ENCODE measurements at places on chromosomes 3 and 15.

DNA sequence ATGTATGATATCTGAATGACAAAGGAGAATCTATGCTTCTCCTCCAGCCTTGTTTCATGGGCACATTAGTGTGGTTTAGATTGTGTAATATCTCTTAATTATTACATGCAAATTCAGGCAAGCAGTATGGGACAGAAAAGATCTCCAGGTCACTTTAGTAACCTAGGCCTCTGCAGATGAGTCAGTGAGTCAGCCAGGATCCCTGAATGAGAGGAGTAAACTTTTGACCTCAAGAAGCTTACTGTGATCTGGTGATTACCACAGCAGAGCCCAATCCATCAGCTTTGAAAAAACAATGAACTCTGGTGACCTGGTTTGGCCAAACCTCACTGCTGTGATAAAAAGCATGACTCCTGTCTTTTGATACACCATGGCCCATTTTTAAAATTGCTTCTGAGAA lies 107.8 kb downstream of the LRRN1 start:
- DNase-seq = no peak

- DNase-seq = no peak
Observed at GRCh38 chr3:55483196-55484095, 3.7 kb downstream of the WNT5A start.

GRCh38 chr3:129367821-129368220 lies 60.6 kb downstream of the EFCAB12 start:
- no peak for DNase-seq

GRCh38 chr3:198062068-198062465 lies 102.0 kb downstream of the LMLN start:
- DNase-seq = no peak

- DNase-seq = no peak
Observed at GRCh38 chr3:116524453-116525210, 79.3 kb upstream of the LSAMP start.

DNA sequence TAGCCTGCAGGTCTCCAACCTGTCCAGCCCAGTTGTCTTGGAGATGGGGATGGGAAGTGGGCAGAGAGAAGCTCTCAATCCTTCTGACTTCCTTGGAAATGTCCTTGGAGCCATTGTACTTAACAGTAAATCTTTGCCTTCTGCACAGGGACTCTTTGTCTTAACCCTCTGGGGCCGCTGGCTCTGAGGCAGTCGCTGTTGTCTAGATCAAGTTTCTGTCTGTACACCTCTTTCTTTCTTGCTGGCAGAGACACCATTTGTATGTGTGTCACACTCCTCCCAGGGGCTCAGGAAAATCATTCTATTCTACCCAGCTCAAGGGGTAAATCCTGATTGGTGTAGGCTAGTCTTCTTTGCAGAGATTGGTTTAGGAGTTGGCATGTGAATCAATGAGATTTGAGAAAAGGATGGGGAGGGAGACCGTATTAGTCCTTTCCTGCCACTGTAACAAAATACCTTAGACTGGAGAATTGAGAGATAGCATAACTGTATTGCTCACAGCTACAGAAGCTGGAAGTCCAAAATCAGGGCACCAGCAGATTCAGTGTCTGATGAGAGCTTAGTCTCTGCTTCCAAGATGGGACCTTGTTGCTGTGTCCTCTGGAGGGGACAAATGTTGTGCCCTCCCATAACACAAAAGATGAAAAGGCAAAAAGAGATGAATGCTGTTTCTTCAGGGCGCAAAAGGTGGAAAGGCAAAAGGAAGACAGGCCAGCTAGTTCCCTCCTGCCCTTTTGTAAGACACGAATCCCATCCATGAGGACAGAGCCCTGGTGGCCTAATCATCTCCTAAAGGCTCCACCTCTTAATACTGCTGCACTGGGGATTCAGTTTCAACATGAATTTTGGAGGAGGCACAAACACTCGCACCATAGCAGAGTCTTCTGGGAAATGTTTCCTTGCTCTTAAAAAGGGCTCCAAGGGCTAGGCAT lies 66.3 kb downstream of the PPCDC start:
- DNase-seq = no peak

GRCh38 chr3:130823996-130824395 lies 69.9 kb upstream of the ATP2C1 start:
- DNase-seq = no peak

GRCh38 chr15:50247819-50248655 lies 17.5 kb downstream of the HDC start:
- no peak for DNase-seq

- DNase-seq = no peak
Observed at GRCh38 chr3:76841747-76842146, 198.2 kb upstream of the ROBO2 start.

GRCh38 chr15:75641603-75642002 lies 1.6 kb upstream of the IMP3 start:
- no peak for DNase-seq

DNA sequence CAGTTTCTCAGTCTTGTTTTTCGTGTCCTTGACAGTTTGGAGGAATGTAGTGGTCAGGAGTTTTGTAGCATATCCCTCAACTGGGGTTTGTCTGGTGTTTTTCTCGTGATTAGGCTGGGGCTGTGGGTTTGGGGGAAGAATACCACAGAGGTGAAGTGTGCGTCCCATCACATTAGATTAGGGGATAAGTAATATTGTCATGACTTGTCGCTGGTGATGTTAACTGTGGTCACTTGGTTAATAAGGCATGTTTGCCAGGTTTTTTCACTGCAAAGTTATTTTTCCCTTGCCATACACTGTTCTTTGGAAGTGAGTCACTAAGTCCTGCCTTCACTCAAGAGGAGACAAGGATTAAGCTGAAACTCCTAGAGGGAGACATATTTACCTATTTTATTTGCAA lies 39.1 kb downstream of the PAK2 start:
- no peak for DNase-seq

DNA sequence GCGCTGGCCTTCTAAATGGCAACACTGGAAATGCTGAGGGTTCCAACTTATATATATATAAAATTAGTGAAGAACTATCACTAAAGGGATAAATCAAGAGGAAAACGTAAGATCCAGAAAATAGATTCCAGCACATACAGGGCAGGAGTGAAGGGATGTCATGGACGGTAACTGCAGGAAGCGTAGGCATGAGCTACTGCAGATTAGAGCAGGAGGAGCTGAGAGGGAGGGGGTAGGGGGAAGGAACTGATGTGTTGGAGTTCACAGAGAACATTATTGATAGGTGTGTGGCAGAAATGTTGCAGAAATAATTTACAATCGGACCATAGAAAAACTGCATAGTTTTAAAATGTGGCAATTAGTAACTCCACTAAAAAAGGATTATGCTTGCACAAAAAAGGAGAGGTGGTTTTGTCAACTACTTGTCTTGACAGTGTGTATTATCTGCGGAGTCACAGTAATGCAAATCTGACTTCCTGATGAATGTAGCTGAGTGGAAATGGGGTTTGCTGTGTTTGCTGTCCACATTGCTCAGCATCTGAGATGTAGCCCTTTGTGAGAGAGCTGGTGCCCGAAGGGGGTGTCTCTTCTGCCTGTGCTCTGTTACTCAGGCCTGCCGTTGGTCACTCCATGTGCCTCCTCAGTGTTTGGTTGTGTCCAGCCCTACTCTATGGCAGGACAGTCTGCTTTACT lies 61.2 kb downstream of the PAK2 start:
- no peak for DNase-seq

GRCh38 chr15:70262171-70262570 lies 164.5 kb upstream of the TLE3 start:
- peak; percentile 44 for DNase-seq

GRCh38 chr3:19920401-19921080 lies 13.5 kb downstream of the EFHB start:
- DNase-seq = no peak

DNA sequence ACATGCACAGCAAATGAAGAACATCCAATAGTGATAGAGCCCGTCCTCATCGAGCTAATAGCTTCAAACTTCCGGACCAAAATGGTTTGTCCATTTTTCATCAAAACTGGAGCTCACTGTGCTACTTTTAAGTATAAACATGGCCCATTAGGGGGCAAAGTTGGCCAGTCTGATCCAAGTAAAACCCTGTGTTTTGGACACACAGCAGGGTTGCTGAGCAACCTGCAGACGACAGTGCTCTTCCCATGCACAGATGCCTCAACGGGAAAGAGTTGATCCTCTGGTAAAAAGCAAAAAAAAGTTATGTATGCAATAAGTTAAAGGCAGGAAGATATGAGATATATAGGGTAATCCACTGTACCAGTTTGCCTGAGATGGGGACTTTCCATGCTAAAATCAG lies 244.0 kb upstream of the THBS1 start:
- no peak for DNase-seq

GRCh38 chr15:31222773-31223341 lies 103.8 kb upstream of the KLF13 start:
- peak; percentile 62 for DNase-seq

DNA sequence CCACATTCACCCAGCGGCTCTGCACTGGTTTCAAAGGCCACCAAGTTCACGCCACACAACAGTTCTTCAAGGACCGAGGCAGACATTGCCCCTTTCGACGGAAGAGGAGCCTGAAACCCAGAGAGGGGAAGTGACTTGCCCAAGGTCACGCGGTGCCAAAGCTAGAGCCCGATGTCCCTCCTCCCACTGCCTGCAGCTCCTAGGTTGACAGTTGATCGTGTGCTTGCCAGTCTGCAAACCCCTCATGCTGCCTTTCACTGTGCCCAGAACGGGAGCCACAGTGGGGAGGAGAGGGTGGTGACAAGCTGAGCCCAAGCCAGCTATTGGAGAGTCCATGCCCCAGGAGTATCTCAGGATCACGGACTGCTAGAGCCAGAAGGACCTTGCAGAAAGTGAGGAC lies 230.9 kb downstream of the XXYLT1 start:
- no peak for DNase-seq

DNA sequence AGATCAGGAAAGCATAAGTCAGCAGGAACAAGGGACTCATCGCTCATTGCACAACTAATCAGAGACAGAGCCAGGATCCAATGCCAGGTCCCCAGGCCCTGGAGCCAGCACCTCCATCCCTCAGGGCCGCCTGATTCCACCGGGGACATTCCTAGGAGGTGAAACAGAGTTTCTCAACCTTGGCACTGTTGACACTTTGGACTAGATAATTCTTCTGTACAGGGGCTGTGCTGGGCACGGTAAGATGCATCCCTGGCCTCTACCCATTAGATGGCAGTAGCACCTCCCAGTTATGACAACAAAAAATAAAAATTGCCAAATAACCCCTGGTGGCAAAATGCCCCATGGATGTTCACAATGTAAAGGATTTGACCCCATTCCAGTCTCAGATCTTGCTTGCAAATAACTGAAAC lies 127.7 kb downstream of the MTHFS start:
- peak; percentile 19 for DNase-seq

- no peak for DNase-seq
Observed at GRCh38 chr3:194257151-194257621, 93.9 kb downstream of the CPN2 start.

GRCh38 chr15:45181491-45182285 lies 6.1 kb downstream of the SHF start:
- DNase-seq = no peak

- no peak for DNase-seq
Observed at GRCh38 chr3:30751610-30752299, 142.7 kb downstream of the GADL1 start.

GRCh38 chr15:94403331-94403730 lies 172.0 kb downstream of the MCTP2 start:
- no peak for DNase-seq

DNA sequence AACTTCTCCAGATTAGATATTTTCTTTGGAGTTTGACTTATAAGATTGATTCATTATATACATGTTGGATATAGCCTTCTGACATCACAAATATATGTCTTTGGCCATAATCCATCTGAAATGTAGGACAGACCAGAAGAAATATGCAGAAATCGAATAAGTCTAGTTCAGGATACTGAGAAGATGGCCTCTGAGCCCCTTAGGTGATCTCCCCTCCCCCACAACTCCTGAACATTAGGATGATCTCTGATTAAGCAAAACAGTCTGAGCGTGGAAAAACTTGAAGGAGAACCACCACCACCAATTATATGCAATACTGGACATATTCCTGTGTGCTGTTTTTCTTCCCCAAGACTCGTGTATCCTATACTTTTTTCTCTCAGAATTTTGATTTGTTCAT lies 3.2 kb downstream of the SETD5 start:
- DNase-seq = no peak

GRCh38 chr15:40149339-40149738 lies 11.5 kb upstream of the BUB1B start:
- no peak for DNase-seq

DNA sequence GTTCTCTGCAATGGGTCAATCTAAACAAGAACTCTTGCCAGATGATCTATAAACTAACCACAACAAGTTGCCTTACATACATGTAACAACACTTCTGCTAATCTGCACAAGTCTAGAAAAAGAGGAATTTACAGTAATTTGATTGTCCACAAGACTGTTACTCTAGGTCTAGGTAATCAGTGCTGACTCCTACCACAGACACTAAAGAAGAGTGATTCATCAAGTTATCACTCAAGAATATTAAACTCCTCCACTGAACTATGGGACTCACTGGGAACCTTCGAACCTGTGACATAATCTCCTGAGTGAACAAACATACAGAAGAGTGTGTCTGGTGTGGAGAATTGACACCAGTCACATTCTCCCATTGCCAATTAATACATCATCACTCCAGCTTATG lies 138.3 kb downstream of the ANXA2 start:
- DNase-seq = no peak

DNA sequence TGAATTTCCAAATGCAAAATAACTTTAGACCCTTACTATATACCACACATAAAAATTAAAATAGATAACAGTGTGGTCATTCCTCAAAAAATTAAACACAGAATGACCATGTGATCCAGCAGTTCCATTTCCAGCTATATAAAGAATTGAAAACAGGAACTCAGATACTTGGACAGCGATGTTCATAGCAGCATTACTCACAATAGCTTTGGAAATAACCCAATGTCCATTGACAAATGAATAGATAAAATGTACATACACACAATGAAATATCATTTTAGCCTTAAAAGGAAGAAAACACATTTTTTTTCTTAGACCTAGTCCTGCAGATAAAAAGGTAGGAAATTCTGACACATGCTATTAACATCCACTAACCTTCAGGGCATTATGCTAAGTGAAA lies 26.7 kb downstream of the RAD51 start:
- DNase-seq = no peak

DNA sequence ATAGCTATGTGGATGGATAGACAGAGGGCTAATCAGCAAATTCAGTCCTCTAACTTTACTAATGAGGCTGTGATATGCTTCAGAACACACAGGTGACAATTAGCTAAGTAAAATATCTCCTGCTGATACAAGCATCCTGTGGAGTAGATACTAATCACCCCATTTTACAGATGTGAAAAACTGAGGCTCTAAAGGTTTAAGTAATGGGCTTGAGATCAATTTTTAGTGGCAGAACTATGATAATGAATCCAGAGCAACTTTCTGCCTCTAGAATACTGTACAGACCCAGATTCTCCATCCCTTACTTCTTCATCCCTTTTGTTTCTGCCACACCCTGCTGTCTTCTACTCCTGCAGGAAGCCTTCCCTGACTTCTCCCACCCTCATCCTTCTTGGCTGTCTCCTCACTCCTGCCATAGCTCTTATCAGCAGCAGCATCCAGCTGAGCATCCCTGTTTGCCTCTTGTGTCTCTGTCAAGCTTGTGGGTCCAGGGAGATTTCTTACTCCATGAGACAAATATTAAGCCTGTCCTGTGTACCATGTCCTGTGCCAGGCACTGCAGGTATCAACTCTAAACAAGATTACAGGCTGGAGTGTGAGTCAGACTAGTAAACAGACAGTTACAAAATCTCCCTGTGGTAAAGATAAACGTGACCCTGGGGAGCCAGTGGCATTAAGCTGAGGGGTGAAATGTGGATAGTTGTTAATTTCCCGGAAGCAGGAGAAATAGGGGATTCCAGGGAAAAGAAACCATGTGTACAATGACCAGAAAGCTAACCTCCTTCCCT lies 39.2 kb downstream of the SLC6A11 start:
- no peak for DNase-seq

- DNase-seq = no peak
Observed at GRCh38 chr15:95210436-95210981, 979.1 kb downstream of the MCTP2 start.

Data from COR-L47 (cell line).